ENCODE measurements at places on chromosomes 5 and 9.
A peak's percentile ranks its signal among the peaks of the same experiment; 100 is the strongest.

DNA sequence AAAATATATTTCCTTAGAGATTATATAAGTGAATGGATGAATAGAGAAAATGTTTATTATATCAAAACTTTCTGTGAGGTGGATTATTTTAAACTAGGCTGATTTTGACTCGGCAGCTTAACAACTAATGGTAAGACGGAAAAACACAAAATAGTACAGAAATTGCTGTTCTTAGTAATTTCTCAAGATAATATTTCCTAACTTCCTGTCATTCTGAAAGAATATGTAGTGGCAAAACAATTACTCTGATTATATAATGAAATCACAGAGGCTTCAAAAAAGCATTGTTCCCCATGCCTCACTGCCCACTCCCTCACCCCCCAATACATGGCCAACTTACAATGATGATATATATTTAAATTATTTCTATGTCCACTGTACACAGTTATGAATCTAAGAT is 85.4 kb downstream of the YTHDC2 start:
- no peak for DNase-seq

- peak; percentile 53 for DNase-seq
Measured at GRCh38 chr5:139394123-139394653, 716 bp downstream of the PROB1 start.

DNA sequence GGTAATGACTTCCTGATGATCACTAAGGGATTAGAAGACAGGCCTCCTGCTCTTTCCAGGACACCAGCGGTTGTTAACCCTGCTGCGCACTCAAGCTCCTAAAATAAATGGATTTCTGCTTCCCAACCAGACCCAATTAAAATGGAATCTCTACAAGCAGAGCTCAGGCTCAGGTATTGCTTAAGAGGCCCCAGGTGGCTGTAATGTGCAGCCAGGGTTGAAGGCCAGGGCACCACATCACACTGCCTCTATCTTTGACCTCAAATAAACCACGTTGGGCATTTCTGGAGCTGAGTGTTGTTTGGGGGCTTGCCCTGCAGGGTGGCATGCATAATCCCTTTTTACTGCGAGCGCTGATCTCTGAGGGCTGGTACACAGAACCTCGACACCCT is 108.0 kb downstream of the FBXO38 start:
- no peak for DNase-seq

DNA sequence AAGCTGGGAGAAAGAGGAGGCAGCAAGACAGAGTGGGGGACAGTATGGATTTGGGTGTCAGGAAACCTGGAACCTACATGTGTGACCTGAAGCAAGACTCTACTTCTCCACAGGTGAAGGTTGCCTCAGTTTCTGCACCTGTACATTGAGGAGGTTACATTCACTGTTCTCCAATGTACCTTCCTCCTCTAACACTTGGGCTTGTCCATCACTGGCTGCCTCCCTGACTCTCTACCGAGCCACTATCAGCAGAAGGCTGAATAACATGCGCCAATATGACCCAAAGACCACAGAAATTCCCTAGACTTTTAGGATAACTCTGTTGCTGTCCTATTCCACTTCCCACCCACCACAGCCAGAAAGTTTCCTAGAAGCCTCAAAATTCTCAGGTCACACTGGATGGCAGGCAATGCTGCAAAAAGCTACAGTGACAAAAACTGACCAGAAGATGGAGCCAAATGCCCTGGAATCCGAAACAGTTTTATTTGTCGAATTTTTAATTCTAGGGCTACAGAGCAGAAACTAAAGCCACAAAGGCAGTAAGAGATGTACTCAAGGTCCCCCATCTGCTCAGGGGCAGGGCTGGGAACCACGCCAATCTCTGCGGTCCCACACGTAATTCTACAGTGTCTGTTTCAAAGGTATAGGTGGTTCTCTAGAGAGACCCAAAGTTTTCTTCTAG is 64.4 kb downstream of the FAM114A2 start:
- no peak for DNase-seq

- DNase-seq: no peak
Measured at GRCh38 chr9:445033-445432, 230.4 kb downstream of the DOCK8 start.

- no peak for DNase-seq
Measured at GRCh38 chr9:126614088-126614454, 343 bp downstream of the LMX1B start.

DNA sequence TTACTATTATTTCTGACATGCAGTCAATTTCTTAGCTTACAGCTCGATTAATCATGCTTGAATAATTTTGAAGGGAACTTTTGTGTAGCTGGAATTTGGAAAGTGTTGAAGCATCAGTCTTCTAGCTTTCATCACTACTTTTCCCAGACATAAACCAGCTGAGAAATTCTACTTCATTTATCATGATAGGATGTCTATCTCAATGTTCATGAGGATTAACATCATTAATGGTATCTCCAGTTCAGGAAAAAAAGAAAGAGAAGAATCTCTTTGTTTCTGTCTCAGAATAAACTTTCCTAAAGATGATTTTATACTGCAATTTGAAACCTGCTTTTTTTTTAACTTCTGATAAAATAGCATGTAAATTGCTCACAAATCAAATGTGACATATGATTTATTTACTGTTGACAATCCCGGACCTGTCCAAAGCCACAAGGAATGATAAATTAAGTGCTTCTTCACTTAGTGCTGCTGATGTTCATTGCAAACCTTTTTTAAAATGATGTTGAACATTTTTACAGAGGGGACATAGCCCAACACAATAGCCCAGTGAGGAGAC is 412.1 kb upstream of the CLINT1 start:
- no peak for DNase-seq

- DNase-seq: no peak
Measured at GRCh38 chr5:164191240-164191639, 685.8 kb downstream of the MAT2B start.

DNA sequence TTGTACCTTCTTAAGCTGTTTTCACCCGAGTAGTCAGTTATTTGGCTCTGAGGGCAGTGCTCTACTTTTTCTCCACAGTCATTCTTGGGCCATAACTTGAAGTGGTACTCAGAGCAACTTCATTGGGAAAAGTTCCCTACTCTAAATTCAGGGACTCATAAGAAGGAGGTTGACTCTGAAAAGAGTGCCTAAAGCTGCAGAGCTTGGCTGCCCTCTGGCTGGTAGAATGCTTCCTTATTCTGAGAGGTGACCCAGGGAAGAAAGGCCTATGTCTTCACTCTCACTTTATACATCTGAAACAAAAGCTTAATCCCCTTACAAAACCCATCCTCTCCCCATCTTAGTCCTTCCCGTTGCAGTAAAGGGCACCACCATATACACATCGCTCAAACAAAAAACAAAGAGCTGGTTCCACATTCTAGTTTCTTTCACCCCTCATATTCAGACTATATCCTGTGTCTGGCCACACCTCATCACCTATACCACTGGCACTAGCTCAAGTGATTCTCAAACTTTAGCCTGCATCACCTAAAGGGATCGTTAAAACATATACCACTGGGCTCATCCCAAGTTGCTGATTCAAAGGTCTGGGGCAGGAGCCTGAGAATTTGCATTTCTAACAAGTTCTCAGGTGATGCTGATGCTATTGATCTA is 7.9 kb downstream of the IGIP start:
- no peak for DNase-seq

- no peak for DNase-seq
Measured at GRCh38 chr9:89806371-89807100, 201.7 kb downstream of the GADD45G start.

DNA sequence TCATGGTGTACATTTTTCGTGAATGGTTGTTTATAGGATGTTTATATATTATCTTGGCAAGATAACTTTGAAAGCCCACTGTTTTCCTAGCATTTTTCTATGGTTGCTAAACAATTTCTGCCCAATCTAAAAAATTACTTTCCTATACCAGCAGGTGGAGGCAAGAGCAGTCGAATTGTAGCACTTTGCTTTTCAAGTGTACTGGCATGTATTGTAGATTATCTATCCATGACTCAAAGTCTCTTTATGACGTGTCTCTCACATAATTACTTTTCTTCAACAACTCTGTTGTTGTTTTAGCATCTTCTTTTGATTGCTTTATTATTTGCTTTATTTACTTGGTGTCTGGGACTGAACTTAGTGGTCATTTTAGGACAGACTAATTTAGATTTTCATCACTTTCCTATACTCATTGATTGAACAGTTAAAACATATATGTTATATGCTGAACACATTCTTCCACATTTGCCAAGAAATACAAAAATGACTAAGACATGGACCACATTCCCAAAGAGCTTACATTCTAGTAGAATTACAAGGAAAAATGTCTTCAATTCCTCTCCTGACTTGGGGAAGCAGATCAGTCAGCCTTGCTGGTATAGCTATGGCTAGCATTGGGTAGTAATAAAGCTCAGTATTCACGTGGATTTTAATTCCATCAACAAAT is 20.7 kb downstream of the NLN start:
- DNase-seq: no peak

DNA sequence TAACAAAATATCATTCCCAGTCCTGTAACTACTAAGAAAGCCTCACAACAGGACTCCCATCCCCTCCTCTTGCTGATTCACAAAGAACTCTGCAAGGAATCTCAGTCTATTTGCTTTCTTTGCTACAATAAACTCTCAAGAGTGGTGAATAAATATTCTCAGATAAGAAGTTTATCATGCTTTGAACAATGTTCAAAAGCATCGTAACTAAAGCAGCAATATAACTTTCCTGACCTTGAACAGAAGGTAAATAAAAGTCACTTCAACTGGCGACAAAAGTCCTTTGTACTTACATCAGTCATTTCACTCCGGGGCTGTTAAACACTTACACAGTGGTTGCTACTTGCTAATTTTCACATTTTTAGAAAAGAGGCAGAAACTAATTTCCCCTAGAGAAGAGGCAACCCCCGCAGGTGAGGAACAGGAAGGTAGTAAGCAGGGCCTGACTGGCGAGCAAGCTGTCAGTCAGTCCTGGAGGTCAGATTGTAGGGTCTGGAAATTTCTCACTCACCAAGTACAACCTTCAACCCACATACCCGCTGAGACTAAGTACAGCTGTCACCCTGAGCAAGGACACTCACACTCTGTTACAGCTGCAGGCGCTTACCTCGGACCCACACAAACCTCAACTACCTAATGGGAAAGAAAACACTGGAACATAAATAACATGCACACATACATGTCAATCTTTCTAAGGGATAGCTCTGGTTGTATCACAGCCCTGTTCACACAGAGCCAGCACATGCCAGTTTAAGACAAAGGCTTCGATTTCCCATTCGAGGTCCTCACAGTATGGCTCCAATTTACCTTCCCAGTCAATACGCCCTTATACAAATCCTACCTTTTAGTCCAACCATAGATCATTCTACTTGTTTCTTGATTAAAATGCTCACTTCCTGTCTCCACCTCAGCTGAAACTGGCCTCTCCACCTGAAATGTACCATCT is 104.6 kb upstream of the RETREG1 start:
- no peak for DNase-seq

GRCh38 chr9:133953976-133954709 is 38.0 kb downstream of the VAV2 start:
- no peak for DNase-seq

DNA sequence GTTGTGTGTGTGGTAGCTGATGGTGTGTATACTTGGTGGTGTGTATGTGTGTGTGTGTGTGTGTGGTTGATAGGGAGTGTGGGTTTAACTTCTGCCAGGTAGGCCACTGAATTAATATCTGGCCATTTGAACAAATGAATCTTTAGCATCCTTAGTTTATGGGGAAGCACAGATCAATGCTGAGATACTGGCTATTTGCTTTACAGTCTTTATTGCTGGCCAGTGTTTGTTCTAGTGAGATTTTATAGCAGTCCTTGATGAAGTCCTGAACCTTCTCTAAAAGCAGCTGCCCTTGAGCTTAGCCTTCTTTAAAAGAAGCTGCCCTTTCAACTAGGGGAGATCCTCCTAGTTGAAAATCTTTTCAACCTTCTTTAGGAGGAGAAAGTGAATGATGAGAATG is 69.3 kb downstream of the MACIR start:
- no peak for DNase-seq

- no peak for DNase-seq
Measured at GRCh38 chr5:6713274-6714225, at the start of gene TENT4A. Gene TENT4A, plus strand, starts transcription at chr5:6713432. Its CDS starts 552 bp downstream, at chr5:6713984.

- DNase-seq: no peak
Measured at GRCh38 chr9:31519424-31519823, 865.0 kb upstream of the ACO1 start.

GRCh38 chr5:85017261-85017660 is 632.6 kb upstream of the EDIL3 start:
- no peak for DNase-seq

- no peak for DNase-seq
Measured at GRCh38 chr5:90484540-90484939, 9.9 kb downstream of the POLR3G start.

- DNase-seq: no peak
Measured at GRCh38 chr9:80501635-80502034, 929.9 kb downstream of the TLE4 start.
